H9 (cell line): ENCODE measurements at places on chromosomes 13 and 19. TPM values are rescaled to one million over a fixed set of nuclear protein-coding genes. Genes with fewer than 3 reads are reported as not detected.

GRCh38 chr13:106376401-106377112 lies 158.9 kb downstream of the EFNB2 start:
- no peaks in the 10 kb centered on the region for H3K4me1 ChIP-seq
- DNase-seq: no peak
- H3K4me3 ChIP-seq: no peak overlapping the region
- no peaks in the 10 kb centered on the region for H3K27me3 ChIP-seq

DNA sequence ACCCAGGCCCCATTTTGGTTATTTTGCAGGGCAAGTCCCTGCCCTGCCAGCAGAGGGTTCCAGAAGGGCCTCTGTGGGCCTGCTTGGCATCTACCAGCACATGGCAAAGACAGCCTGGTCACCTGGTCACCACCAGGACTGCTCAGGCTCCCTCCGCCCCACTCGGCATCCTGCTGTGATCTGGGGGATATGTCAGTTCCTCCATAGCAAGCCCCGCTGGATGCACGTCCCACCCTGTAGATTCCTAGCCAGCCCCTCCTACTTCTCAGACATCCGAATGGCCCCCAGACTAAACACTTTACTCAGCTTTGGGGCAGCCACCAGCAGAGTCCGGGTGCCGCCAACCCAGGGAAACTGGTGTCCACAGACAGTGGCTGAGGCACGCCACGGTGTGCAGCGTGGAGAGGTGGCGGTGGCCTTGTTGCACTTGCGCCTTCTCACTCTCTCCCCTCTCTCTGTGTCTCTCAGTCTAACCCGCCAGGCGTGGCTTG lies 31.8 kb upstream of the USE1 start:
- H3K27me3 ChIP-seq: no peaks in the 10 kb centered on the region
- no peak overlapping the region for H3K27ac ChIP-seq
- H3K4me1 ChIP-seq: no peaks in the 10 kb centered on the region
- DNase-seq: no peak

DNA sequence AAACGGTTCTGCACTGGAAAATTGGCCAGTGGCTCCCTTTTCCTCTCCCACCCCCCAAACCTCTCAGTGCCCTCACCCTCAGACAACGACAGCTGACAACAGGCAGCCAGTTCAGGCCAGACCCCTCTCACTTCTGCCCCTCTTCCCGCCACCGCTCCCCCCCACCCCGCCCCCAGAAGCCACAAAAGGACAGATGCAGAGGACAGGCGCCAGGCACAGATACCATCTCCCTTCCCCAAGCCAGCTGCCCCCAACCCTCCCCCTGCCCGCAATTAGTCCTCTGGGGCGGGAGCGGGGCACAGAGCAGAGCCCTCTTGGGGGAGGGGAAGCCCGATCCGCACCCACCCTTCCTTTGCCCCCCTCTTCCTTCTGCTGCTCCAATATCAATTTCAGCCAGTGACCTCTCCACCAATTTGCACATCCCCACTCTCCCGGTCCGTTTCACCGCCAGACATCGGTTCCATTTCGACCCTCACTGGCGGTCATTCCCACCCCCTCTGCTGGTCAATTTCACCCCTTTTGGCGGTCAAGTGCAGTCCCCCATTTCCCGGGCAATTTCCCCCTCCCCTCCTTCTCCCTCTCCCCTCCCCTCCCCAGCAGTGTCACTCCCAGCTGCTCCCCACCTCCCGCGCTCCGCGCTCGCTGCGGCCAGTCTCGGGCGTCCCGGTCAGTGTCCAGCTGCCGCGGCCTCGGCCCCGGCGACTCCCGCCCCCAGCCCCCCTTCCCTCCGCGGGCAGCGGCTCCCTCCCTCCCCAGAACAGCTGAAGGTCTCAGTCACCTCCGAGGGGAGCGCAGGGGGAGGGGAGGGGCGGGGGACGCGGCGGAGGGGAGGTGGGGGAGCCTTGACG lies at the start of gene SHD:
TSS of gene SHD (plus strand) at position 848 of the 848 bp plus-strand sequence. CDS start 798 bp downstream, outside the sequence.
- H3K36me3 ChIP-seq: no peaks in the 10 kb centered on the region
- peaks cover 11% of the 10 kb centered on the region; the same call in 1 of the 2 replicates for H3K27me3 ChIP-seq
- no peaks in the 10 kb centered on the region; the same call in 1 of the 2 replicates for H3K4me1 ChIP-seq

GRCh38 chr13:99987154-99988019 lies 5.8 kb downstream of the ZIC2 start:
- H3K4me3 ChIP-seq: peak overlapping the region; percentile 94
- H3K36me3 ChIP-seq: peaks cover 37% of the 10 kb centered on the region
- no peaks in the 10 kb centered on the region; the same call in none of the 2 replicates for H3K4me1 ChIP-seq
- no peak overlapping the region for H3K27ac ChIP-seq

GRCh38 chr13:109408591-109409382 lies 377.6 kb downstream of the IRS2 start:
- H3K27ac ChIP-seq: no peak overlapping the region
- no peak overlapping the region for H3K4me3 ChIP-seq
- DNase-seq: no peak
- peaks cover 5% of the 10 kb centered on the region; the same call in 1 of the 2 replicates for H3K36me3 ChIP-seq

SPRED3 gene
- 11.5 and 16.4 TPM in 2 replicates for total RNA-seq
